ENCODE measurements at places on chromosomes 1 and 21.

GRCh38 chr21:43624339-43624738, 34.9 kb downstream of the HSF2BP start:
- DNase-seq: no peak

GRCh38 chr1:50977575-50978143, 7.6 kb downstream of the CDKN2C start:
- DNase-seq: peak; percentile 36

- no peak for DNase-seq
Measured at GRCh38 chr1:21296509-21297354, 6.5 kb upstream of the ECE1 start.

- peak; percentile 88 for DNase-seq
Measured at GRCh38 chr1:91804546-91805023, 81.4 kb downstream of the TGFBR3 start.

DNA sequence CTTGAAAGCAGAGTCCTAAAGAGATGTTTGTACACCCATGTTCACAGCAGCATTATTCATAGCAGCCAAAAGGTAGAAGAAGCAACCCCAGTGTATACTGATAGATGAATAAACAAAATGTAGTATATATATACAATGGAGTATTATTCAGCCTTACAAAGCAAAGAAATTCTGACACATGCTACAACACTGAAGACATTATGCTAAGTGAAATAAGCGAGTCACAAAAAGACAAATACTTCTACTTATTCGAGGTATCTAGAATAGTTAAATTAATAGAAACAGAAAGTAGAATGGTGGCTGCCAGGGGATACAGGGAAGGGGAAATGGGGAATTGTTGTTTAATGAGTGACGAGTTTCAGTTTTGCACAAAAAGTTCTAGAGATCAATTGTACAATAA, 23.5 kb downstream of the COP1 start:
- DNase-seq: no peak

GRCh38 chr21:38265166-38265565, 8.4 kb downstream of the KCNJ15 start:
- no peak for DNase-seq

DNA sequence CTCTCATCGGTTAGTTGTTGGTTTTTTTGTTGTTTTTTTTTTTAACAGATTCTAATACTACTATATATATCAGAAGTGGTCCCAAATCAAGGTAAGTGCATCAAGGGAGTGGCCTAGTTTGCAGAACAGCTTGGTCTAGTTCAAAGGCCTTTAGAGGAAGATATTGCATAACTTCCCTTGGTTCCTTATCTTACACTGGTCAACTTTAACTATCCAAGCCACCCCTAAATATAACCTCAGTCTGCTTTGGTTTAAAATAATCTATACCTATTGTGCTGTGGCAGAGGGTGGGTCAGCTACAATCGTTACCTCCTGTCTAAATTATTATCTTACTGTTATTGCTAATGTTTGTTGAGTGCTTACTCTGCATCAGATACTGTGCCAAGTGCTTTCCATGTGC, 6.9 kb downstream of the S100A12 start:
- no peak for DNase-seq

DNA sequence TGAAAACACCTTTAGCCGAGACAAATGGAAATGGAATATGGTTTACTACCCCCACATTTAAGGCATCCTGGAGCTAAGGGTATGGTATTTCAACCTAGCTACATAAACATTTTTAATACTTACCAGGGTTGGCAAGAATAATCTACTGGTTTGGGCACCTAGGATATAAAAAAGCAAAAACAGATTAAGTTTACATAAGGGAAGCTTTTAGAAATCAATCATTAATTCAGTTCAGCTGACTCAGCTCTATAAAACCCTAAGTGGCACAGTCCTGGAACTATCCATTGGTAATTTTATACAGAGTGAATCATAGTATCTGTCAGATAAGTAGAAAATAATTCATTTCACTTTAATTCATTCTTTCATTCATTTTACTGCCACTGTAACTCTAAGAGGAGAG, 355.2 kb downstream of the VAV3 start:
- DNase-seq: no peak

DNA sequence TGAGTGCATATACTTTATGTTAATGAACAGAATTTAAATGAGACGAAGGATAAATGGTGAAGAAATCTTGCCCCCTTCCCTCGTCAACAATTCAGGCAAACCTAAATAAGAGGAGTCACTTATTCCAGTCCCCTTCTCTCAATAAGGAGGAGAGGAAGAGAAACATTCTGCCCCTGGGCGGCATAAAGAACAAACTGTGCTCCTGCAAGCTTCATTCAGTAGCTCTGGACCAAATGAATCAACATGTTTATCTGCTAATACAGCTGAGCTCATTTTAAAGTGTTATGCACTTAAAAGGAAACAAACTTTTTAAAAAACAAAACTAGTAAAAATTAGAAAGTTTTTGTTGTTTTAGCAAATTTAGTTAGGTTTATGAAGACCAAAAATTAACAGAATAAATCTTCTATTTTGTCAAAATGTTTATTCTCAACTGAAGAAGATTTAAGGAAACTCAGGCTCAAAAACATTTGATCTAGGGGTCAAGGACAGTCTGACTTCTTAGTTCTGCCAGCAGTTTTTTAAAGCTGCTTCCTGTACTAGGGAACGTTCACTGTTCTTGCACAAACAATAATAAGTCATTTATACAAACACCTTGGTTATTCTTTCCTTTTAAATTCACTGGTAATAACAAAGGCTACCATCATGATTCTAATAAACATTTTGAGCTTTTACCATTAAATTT, 58.3 kb downstream of the AKT3 start:
- no peak for DNase-seq

- DNase-seq: no peak
Measured at GRCh38 chr1:228280961-228281591, 73.2 kb downstream of the OBSCN start.

GRCh38 chr1:90509225-90510048, 207.7 kb downstream of the BARHL2 start:
- DNase-seq: no peak

- DNase-seq: no peak
Measured at GRCh38 chr1:84223751-84224432, 77.6 kb upstream of the SAMD13 start.

DNA sequence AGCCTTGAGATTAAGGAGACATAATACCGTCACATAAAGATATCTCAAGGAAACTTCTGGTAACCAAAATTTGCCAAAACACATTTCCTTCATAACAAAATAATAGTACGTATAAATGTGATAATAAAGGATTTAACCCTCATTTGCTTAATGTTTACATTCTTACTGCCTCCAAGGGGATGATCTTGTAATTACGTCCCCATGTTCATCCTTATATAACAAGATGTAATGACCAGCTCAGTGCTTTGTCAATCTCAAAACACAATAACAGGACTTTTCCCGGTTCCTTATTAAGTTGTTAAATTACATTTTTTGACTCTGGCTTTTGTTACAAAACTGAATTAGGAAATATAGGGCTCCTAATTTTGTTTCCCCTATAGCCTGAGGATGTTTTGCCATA, 41.3 kb upstream of the UHMK1 start:
- no peak for DNase-seq

DNA sequence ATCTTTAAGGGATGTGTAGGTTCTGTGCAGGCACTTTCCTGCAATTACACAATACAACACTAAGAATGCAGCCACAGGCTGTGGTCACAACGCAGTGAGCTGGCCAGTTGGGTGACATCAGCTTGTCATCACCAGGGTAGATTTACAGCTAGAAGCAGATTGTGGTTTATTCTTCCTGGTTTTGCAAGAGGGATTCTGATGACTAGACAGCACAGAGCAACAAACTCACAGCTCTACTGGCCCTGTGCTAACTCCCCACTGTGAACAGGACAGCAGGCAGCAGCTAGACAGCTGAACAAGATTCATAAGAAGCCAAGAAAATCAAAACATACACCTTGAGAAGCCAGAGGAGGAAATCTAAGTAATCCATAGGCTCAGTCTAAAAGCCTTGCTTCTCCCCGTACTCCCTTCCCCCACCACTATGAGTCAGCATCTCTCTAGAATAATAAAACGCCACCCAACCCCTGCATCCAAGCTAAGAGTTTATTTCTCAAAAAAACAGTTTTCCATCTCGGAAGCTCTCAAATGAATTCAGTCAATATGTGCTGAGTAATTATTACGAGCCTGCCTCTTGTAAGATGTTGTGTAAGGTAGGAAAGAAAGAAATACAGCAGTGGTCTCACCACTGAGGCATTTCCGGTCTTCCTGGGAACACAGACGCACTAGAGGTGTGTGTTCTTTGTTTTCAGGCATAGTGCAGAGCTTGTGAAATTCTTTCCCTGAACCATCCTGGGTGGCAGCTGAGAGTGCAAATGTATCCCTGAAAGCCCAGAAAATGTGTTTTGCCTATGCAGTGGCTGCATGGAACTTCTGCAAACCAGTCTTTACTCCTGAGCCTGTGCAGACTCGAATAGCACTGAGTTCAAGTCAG, 162.8 kb downstream of the NTPCR start:
- peak; percentile 67 for DNase-seq

DNA sequence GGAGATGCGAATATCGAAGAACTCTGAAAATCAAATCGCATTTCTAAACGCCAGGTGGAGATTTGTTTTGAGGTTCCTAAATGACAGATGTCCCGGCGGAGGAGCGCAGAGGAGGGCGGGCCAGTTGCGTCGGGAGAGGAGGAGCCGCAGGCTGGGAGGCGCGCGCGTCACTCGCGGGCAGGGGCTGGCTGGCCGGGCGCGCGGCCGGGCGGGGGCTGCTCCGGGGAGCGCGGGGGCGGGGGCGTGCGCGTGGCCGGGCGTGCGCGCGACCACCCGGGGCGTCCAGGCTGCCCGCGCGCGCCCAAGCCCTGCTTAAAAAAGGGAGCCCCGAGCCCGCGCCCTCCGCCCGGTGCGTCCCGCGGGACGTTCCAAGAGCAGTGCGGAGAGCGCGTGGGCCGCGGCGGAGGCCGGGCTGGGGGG, 47.3 kb downstream of the H3-3A start:
- DNase-seq: peak; percentile 90

GRCh38 chr1:208172423-208173145, 71.6 kb downstream of the PLXNA2 start:
- no peak for DNase-seq

- no peak for DNase-seq
Measured at GRCh38 chr21:44556879-44557278, 1.7 kb downstream of the KRTAP10-3 start.

- DNase-seq: peak; percentile 52
Measured at GRCh38 chr1:10965546-10966226, 46.8 kb upstream of the TARDBP start.

All from activated CD4-positive, alpha-beta T cell treated with anti-CD3 and anti-CD28 coated beads for 36 hours (primary cell).